Trophoblast cell (in vitro differentiated cells and primary cell): ENCODE measurements at places on chromosomes 6 and 20.

GRCh38 chr20:44727651-44728050, 12.5 kb downstream of the CCN5 start:
- no peak for DNase-seq

- DNase-seq = no peak
Observed at GRCh38 chr20:38202153-38202981, 37.3 kb upstream of the TGM2 start.

- no peak for DNase-seq
Observed at GRCh38 chr6:90508753-90509152, 78.1 kb downstream of the MAP3K7 start.

DNA sequence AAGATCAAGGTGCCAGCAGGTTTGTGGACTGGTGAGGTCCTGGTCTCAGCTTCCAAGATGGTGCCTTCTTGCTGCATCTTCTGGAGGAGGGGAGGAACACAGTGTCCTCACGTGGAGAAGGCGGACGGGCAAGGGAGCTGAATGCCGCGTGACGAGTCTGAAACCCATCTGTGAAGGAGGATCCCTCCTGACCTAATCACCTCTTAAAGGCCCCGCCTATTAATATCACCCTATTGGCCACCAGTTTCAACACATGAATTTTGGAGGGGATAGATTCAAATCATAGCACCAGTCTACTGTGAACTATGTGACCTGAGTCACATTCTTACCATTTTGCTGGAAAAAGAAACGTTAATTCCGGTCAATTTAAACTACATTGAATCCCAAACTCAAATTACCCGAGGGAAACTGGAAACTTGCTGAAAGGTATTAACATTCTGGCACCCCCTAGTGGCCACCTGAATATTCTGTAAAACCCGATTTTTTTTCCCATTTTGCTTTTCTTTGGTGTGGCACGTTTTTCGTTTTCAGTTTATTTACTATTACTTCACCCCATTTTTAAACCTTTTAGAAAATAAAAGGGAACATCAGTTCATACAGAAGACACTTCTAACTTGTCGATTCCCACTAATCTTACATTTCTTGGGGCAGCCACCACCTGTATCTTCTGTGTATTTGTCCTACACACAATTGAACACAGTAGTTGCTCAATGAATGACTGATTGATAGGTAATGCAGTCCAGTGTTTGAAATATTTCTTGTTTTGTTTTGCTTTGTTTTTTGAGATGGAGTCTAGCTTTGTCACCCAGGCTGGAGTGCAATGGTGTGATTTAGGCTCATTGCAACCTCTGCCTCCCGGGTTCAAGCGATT, 17.9 kb upstream of the CCDC170 start:
- peak; percentile 43 for DNase-seq

DNA sequence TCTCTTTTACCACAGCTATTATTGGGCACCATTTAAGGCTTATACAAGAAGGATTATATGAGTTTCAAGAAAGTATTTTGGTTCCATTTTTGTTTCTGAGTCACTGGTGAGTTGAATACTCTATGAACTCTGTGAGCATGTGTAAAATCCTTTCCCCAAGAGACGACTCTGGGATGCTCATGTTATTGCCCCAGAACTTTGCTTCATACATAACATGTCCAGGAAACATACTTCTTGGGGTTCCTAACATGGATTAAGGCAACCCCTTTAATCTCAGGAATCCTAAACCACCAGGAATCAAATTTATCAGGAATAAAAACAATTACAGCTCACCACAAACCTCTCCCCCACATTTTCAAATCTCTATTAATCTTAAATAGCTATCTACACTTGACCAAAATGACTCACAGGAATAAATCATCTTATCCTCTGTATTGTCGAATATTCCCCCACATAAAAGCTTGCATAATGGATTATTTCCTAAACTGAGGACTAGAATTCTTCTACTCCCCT, 117.5 kb upstream of the COL21A1 start:
- DNase-seq = no peak

DNA sequence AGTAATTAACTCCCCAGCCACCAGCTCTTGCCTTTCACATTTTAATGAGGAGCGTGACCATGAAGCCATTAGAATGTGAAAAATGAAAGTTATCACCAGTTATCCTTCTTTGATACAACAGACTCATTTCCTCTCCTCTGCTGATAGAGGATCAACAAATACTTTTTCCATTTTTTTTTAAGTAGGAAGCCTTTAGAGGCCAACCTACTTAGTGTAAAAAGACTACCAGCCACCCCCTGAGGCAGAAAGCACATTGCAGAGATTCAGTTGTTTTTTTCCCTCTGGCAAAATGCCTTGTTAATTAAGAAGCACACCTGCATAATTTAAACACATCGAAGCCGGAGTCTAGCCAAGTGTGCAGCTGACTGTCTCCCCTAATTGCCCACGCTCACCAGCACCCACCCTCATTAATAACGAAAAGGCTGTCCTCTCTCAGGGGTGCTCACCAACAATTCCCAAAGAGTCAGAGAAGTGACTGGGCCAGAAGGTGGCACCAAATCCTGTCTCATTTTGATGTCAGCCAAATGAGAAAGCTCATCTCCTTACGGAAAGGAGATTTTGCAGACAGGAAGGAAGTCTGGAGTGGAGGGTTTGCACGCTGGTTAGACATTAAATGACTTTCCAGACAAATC, 60.9 kb upstream of the MC3R start:
- no peak for DNase-seq

DNA sequence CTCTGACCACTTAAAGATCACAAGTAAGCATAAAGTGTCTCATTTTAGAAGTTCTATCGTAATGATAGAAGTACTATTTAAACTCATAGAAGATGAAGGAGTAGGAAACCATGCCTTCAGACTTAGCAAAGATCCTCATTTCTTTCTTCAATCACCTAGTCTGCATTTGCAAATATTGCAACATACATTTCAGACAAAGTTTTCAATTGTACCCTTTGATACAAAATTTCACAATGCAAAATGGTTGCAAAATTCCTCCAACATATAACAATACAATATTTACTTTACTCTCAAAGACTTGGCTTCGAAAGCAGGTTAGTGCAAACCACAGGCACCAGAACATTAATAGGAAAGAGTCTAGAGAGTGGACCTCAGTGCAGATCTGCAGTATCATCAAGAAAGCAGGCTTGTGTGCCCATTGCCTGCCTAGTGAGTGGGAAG, 16.1 kb upstream of the ROS1 start:
- no peak for DNase-seq
